ENCODE measurements at places on chromosomes 11 and 22.
A peak's percentile ranks its signal among the peaks of the same experiment; 100 is the strongest.

GRCh38 chr22:19238900-19239299 lies 52.6 kb downstream of the CLTCL1 start:
- no peak for DNase-seq

DNA sequence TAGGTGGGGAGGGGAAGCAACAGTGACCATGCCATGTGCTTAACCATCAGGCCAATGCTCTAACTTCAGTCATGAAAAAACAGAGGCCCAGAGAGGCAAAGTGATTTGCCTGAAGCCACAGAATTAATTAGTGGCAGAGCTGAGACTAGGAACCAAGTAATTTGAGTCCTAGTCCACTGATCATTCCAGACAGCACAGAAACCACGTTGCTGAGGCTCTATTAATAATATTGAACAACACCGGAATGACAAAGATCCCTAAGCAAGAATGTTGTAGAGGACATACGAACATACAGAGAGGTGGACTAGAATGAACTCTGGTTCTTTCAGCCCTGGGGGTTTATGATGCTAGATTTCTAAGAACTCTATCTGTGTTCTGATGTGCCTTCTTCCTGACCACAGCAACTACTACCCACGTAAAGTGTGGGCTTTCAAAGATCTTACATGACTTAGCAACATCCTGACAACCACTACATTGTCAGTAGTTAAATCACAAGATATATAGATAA lies 92.3 kb downstream of the GAB2 start:
- no peak for DNase-seq

DNA sequence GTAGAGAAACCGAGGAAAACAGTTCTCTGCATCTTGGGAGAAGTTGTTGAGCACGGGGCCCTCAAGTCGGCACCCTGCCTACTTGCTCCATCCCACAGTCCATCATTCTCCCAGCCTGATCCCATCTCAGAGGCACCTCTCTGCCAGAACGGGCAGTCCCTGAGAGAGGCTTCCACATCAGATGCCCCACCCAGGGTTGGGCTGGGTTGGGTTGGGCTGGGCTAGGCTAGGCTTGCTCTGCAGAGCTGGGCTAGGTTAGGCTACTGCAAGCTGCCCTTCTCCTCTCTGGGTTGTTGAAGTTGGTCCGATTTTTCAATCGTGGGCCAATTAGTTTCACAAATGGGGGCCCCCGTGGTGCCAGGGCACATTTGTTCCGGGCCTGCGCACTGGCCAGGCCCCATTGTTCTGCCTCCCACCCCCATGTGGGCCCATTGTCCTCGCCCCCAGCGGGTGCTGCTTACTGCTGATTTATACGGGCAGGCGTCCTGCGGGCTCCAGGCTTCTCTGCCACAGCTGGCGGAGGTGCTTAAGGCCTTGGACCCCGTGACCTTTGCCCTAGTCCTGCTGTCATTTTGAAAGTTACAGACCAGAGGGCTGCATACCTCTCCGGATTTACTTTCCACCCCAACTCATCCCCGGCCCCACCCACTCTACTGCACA lies 63.7 kb upstream of the NNMT start:
- DNase-seq, result no peak

- DNase-seq, result peak; percentile 72
Measured at GRCh38 chr22:45863981-45864751, 112.8 kb downstream of the WNT7B start.

- no peak for DNase-seq
Measured at GRCh38 chr22:27630754-27631153, 170.8 kb downstream of the MN1 start.

DNA sequence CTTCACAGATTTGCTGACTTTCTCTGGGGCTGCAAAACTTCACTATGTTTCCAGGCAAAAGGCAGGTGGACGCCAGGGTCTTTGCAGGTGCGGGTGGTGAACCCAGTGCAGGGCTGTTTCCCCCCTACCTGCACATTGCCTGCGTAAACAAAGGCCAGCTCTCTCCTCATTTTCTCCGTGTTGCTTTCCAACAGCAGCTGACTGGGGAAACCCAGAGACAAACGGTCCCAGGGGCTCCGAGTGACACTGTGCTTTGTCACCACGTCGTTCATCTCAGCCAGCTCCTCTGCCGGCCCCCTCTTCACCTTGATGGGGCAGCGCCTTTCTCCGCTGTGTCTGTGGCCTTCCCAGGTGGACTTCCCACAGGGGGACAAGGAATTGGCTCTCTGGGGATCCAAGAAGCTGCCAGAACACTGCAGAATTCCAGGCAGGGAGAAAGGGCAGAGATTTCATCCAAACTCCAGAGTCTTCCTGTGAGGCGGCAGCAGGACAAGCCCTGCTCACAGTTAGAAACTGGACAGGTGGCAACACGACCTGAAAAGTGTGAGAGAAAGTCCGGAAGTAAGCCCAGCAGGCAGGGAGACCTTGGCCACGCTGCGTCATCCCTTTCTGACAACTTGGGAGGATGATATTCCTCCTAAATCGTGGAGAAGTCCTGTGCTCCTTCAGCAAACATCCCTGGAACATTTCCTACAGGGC lies 1493.7 kb downstream of the TBC1D22A start:
- DNase-seq, result no peak

- no peak for DNase-seq
Measured at GRCh38 chr11:75949023-75949672, 134.1 kb downstream of the UVRAG start.

- no peak for DNase-seq
Measured at GRCh38 chr11:77806993-77807392, 13.5 kb downstream of the RSF1 start.

GRCh38 chr11:95308512-95309035 lies 77.6 kb upstream of the SESN3 start:
- DNase-seq, result no peak

GRCh38 chr11:123924027-123924426 lies 15.4 kb upstream of the OR4D5 start:
- DNase-seq, result no peak

DNA sequence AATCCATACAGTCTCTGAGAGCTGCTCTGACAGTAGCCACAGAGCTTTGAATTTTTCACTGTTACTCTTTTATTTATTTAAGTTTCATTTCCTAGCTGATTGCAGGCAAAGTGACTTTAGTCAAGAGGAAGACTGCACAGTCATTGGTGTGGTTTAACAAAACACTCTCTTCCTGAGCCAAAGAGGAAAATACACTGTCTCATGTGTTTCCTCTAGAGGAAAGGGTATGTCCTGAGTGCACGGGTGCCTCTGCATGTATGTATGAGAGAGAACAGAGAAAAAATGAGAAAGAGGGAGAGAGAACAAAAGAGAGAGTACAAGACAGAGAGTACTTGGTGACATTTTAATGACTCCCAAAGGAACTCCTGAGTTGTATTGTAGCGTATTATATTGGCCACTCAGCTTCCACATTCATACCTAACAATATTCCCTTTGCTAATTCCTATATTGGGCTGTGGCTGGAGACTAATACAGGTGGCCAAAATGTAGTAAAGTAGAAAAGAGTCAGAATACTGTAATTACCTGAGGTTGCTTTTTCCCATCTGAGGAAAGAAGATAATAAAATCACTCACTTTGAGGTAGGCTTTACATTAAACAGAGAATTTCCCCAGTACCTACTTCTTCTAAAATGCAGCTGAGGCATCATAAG lies at the start of gene OR4D9:
OR4D9 (plus strand) TSS at position 599 of the 649 bp plus-strand sequence. CDS start 3,374 bp downstream, outside the sequence.
- DNase-seq, result no peak

DNA sequence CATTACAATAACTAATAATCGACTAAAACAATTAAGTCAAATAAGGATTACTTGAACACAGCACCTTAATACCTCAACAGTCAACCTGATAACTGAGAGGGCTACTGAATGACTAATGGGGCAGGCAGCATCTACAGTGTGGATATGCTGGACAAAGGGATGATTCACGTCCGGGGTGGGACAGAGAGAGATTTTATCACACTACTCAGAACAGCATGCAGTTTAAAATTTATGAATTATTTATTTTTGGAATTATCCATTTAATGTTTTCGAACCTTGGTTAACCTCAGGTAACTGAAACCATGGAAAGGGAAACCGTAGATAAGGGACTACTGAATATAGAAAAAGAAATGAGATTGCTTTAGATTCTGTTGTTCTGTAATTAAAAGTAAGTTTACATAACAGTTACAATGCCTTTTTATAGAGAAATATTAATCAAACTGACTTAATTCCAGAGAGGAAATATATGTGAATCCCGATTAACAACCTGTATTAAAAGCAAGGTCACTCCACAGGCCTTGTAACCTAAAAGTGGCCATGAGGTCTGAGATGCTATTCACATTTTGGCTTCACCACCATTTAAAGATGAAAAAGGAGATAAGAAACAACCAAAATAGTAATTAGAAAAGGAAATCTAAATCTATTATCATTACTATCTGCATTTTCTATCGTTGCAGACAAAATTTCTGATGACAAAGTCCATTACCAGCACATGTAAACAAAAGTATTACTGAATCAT lies 119.0 kb upstream of the TP53AIP1 start:
- no peak for DNase-seq

DNA sequence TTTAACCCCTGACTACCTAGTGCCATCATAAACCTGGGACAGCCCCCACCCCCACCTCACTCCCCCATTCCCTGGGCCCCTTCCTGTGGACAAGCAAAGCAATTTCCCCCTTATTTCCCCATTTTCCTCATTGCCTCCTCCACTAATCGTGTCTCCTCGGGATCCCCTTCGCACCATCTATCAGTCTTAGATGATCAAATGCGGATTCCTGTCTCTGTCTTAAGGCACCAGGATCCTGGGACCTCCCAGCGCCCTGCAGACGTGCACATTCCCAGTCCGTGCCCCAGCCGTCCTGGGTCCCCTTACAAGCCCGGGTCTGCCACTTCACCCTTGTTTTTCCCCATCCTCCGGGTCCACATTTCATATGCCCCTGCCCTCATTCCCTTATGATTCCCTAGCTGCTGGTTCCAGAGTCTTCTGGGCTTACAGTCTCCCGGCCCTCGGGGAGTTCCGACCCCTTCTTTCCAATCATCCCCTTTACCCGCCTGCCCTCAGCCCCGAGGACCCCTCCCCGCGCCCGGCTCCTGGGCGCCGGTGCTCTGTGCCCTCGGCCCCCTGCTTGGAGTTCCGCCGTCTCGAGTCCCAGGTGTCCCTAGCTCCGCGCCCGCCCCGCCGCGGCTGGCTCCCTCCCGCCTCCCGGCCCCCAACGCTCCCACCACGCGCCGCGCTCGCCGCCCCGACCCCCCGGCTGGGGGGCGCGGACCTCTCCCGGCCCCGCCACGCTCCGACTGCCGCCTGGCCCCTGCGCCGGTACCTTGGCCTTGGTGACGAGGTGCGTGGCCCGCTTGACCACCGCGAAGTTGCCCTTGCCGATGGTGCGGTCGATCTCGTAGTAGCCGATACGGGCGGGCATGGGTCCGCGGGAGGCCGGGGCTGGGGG lies 599 bp downstream of the SIK3 start:
- DNase-seq, result peak; percentile 13

DNA sequence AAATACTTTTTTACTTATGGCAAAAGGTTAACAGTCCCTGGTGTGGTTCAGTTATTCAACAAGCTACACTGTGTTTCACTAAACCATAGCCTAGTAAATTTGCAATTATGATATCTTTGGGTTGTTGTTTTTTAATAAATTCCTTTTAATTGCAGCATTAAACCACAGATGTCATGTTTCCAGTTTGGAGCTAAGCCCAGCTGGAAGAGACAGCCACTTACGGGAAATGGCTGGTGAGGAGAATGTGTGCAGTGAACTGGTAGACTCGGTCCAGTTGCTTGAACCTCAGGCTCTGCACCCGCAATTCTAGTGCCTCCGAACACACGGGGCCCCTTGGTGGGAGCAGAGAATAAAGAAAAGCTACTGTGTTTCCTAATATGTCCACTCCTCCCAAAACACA lies 70.8 kb downstream of the WNT11 start:
- no peak for DNase-seq

GRCh38 chr11:111795334-111795985 lies 29.3 kb upstream of the PPP2R1B start:
- no peak for DNase-seq

DNA sequence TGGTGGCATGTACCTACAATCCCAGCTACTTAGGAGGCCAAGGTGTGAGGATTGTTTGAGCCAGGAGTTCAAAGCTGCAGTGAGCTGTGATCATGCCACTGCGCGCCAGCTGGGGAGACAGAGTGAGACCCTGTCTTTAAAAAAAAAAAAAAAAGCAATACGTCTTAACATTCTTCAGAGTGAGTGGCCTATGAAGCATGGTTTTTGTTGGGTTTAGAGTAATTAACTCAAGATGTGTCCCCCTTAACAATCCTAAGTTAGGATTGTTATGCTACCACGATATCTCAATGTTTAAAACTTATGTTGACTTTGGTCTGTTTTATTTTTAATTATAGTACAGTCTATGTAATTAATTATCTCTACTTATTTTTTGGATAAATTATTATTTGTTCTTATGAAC lies 156.1 kb downstream of the HIPK3 start:
- no peak for DNase-seq

- DNase-seq, result no peak
Measured at GRCh38 chr11:117300283-117300663, 9.1 kb downstream of the BACE1-AS start.

DNA sequence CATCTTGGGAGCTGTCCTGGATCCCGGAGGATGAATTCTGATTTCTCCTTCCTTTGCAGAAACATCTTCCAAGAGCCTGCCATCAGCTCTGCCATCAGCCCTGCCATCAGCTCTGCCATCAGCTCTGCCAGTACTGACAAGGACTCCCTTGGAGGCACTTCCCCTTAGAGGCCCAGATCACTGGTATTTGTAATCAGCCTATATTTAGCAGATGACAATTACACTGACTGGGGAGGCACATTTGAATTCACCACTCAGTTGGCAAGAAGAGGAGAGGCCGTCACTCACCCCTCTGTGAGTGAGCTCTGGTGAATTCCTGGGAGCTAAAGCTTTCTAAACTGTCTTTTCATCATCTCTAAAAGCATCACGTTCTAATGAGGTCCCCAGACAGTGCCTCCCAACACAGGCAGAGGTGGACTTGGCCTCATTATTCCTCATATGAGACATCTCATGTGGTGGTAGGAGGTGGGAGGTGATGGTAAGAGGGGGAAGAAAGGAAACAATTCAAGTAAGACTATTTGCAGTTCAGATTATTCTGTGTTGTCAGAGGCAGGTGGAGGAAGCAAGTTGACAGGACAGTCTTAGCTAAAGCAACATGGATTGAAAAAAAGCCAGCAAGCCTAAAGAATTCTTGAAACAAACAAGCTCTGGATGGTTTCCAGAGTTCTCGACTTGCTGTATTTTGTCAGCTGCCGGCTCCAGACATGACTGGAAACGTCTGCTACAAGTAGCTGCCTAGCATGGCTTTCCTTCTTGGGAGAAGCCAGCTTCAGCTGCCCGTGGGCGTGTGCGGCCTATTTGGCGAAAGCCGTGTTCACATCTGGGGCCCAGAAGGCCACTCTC lies 771.7 kb downstream of the TBC1D22A start:
- DNase-seq, result no peak

DNA sequence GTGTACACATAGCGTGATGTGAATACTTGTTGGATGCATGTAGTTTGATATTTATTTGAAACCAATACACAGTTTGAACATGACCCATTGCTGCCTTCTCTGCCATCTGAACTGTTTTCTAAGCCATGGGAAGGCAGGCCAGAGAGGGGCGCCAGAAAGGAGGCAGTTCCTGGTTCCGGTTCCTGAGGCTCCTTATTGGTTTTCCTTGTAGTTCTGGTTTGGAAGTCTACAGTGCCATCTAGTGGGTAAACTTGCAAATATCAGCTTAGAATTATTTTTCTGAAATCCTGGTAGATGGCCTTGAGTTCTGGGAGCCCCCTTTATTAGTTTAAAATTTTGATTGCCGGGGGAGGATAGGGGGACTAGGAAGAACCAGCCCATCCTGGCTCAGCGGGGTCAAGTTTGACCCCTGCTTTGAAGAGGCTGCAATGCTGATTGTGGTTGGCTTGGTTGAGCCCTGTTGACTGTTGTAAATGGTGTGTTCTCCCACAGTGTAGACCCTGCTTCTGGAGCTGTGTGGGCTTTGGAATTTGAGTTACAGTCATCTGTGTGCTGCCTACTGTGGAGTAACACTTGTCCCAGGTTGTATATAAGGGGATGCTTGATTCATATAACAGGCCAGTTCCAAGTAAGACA lies 48.4 kb downstream of the GRAMD1B start:
- DNase-seq, result no peak
